AG08396 (cell line): ENCODE measurements at places on chromosomes 3 and 15.

GRCh38 chr3:12969486-12969885 lies 103.7 kb downstream of the IQSEC1 start:
- no peak for DNase-seq

GRCh38 chr15:70870051-70870450 lies 16.1 kb upstream of the LARP6 start:
- peak; percentile 66 for DNase-seq

- DNase-seq, result no peak
Observed at GRCh38 chr3:139107424-139108252, 62.9 kb upstream of the PRR23C start.

DNA sequence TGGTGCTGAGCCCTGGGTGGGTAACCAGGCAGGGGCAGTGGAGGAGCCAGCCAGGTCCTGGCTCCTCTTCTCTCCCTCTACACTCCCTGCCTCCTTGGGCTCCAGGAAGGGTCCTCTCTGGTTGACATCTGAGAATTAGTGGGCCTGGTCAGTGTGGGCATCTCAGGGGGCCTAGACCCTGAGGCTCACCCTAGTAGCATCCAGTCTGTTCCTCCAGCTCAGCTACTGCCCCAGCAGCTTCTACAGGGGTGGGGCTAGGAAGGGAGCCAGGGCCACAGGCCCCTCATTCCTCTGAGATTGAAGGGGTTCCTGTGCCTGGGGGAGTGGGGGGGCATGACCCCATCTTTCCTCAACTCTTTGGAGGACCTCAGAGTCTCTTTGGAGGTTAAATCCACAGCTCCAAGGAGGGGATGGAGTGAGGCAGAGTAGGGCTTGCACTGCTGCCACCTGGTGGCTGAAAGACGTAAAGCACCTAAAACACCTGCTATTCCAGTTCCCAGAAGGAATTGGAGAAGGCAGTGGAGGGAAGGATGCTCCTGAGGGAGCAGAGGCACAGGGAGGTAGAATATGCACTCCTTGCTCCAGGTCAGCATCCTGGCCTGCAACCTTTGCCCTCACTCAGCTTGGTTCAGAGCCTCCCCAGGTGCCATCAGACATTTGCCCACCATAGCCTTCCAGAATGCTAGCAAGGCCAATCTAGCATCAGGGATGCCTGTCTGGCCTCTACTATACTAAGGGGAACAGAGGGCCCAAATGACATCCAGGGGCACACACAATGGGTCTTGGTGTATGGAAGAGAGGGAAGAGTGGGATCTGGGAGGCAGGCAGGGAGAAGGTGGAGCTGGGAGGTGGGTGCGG lies 25.1 kb downstream of the C3orf18 start:
- DNase-seq, result peak; percentile 85

DNA sequence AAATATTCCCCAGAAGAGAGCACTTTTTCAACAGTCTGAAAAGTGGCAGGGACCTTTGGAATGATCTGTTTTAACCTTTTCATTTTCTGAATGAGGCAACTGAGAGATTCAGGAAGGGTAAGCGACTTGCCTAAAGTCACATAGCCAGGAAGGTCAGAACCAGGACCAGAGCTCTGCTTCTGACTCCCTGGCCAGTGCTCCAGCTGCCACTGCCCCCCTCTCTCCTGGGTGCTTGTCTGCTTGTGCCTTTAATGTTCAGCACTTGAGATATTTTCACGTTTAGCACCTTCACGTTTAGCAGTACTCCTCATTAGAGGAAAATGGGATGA lies 68.3 kb downstream of the SMAD3 start:
- DNase-seq, result no peak

DNA sequence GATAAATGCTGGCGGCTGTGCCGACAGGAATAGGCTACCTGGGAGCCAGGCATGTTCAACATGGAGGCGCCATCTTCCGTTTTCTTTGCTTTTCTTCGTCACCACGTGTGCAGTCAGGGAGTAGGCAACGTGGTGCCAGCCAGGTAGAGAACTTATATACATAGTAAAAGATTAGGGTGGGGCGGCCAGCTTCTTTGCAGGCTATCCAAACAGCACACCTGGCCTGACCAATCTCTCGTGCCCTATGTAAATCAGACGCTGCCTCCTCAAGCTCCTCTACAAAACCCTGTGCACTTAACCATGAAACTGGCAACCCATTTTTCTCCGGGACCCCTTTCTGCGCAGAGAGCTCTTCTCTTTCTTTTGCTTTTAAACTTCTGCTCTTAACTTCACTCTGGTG lies 28.6 kb upstream of the OR5K4 start:
- DNase-seq, result no peak

- no peak for DNase-seq
Observed at GRCh38 chr3:11480663-11481298, 162.9 kb downstream of the VGLL4 start.

DNA sequence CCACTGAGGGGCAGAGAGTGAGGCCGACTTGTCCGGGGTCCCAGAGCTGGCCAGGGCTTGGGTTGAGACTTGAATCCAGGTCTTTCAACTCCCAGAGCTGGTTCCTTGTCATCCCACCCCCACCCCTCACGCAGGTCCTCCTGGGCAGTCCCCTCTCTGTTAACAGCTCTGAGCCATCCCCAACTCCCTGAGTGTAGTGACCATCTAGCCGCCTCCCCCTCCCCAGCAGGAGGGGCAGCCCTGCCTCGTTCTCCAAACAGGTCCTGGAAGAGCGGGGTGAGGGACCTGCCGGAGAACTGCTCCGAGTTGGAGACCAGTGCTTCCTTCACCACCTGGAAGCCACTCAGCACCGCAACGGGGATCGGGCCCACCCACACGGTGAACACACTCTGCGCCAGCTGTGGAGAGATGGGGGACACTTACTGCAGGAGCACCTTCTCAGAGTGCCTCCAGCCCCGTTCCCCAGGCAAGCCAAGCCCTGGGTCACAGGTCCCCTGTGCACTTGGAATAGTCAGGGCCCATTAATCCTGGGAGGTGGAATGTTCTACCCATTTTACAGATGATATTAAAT lies 24.4 kb upstream of the PARL start:
- DNase-seq, result no peak

GRCh38 chr3:143859465-143860203 lies 11.4 kb upstream of the SLC9A9 start:
- no peak for DNase-seq

DNA sequence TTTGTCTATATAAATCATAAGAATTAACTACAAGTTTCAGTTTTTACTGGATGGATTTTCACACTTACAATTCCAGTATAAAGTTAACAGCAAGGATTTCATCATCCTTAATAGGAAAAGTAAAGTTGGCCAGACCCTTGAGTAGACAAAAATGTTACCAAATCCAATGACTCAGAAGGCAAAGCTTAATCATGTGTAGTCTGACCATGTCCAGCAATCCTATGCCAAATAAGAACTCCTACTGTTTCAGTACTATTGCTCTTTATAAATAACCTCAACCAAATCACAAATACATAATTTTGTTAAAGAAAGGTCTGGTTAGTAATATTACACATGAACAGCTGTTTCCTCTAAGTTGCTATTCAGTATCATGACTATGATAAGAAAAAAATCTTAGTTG lies 35.0 kb downstream of the PLOD2 start:
- DNase-seq, result peak; percentile 44

GRCh38 chr15:71080166-71080565 lies 35.1 kb upstream of the THSD4 start:
- DNase-seq, result no peak

- no peak for DNase-seq
Observed at GRCh38 chr3:99714146-99714545, 75.8 kb downstream of the COL8A1 start.

GRCh38 chr3:37662785-37663184 lies 198.9 kb upstream of the CTDSPL start:
- DNase-seq, result no peak

DNA sequence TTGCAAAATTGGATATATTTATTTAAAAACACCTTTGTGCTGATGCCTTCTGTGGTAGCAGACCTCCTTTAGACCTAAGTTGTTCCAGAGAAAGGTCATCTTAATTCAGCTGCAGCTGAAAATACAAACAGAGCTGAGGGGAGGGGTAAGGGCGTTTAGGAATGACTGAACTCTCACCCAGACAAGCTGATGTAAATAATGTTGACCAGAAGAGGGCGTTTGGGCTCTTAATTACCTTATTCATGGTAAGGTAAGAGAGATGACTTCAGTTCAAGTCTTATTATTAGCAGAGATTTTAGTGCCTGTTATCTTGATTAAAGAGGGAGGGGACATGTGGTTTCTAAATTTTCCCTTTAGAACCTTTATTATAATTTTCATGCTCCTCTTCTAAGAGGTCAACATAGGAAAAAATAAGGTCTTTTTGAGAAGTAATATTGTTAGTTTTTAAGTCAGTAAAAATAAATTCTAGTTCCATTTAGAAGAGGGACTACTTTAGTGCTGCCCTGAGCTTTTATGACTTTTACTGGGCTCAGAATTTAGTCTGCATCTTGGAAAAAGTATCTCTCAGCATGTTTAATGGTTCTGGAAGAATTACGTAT lies 46.3 kb downstream of the GPR171 start:
- peak; percentile 15 for DNase-seq

DNA sequence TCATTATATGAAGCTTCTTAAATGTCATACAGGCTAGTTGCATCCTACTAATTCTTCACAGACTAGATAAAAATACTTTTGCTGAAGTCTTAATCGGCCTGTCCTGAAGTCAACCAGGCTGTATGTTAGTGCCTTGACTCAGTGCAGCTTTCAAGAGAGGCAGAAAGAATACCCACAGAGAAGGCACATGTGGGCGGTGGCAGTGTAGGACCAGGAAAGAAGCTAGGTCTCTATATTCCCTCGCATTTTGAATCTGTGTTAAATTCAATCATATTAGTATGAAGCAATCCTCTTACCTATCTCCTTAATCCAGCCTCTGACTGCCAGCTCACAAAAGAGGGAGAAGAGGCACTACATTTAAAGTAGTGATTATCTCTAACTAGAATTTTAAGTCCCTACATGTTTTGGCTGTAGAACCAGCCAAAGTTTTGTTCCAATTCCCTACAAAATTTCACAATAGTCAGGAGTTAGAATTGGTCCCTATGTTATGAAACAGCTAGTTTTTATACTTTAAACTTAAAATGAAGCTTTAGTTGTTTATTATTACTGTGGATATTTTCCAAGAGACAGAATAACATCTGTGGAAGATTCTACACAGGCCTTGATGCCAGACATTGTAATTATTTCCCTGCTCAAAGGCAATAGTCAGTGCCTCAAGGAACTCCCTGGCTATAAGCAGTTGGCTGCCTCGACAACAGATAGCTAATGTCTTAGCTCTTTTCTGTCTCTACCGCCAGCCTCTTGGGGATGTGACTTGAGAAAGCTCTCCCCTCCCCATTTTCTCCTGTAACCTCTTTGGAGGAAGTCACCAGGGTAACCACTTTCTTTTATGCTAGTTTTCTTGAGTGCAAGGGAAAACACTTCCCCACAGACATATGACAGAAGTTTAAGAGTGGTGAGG lies 31.9 kb downstream of the CRTC3 start:
- DNase-seq, result no peak

- DNase-seq, result no peak
Observed at GRCh38 chr3:46025139-46025538, 2.1 kb downstream of the XCR1 start.

- no peak for DNase-seq
Observed at GRCh38 chr3:108936924-108937689, 16.6 kb downstream of the GUCA1C start.

- no peak for DNase-seq
Observed at GRCh38 chr15:77504306-77504705, 83.6 kb downstream of the HMG20A start.

DNA sequence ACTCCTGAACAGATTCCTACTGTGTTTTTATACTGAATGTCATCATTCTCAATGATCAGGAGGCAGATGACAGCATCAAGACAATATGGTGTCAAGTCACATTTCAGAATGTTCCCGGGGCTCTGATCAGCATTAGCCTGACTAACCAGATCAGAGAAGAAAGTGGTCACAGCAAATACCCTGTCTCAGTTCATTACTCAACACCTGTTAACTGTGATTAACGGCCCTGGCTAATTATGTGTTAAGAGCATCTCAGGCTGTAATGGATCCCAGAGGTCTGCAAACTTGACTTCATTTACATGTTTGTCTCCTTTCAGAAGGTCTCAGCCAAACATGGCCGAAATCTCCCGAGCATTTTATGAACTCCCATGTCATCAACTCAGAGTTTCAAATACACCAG lies 833.7 kb downstream of the FHIT start:
- no peak for DNase-seq

- DNase-seq, result no peak
Observed at GRCh38 chr3:128098234-128098633, 25.4 kb downstream of the RUVBL1 start.

- DNase-seq, result peak; percentile 50
Observed at GRCh38 chr3:132253262-132253878, 63.8 kb upstream of the ACP3 start.

- peak; percentile 89 for DNase-seq
Observed at GRCh38 chr3:9916734-9917680, at the start of gene IL17RC. Gene IL17RC (plus strand): TSS chr3:9917098. CDS start chr3:9917316, 218 bp downstream.

- DNase-seq, result no peak
Observed at GRCh38 chr15:100880139-100880896, 687 bp downstream of the ALDH1A3 start.

DNA sequence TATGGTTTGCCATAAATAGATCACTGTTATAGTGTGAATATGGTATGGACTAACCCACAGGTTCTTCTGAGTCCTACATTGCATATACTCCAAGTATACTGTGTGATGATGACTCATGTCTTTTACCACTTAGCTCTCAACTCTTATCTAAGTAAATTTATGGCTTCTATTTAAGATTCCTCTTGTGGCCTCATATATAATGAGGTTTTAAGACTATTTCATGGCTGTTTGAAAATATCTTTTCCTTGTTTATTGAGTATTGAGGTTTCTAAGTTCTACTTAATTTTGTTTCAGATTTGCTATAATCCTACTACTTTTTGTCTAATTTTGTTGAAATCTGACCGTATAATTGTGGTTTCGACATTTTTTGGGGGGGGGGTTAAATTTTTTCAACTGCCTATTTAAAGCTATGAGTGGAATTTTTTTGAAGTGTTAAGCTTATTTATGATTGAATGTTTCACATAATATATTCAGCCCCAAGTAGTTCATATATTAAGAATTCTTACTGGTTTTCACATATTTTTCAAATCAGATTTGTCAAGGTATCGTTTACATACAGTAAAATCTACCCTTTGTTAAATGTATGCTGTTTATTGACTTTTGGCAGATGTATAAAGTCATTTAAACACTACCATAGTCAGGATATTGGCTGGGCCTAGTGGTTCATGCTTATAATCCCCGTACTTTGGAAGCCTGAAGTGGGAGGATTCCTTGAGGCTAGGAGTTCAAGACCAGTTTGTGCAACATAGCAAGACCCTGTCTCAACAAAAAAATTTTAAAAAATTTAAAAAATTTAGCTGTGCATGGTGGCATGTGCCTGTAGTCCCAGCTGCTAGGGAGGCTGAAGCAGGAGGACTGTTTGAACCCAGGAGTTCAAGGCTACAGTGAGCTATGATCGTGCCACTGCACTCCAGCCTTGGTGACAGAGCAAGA lies 11.7 kb downstream of the SLC25A36 start:
- DNase-seq, result no peak

- DNase-seq, result no peak
Observed at GRCh38 chr3:78855190-78855589, 912.6 kb downstream of the ROBO1 start.
